ENCODE measurements at places on chromosomes 5 and 9. TPM values are rescaled to one million over a fixed set of nuclear protein-coding genes. Genes with fewer than 3 reads are reported as not detected.

Gene TAF11L10
- total RNA-seq = not detected

Gene RNF20
- 53.8 TPM for total RNA-seq

Gene DAB2IP
- not detected for total RNA-seq

Gene STK32A
- not detected for total RNA-seq

Gene POLE3
- 64.2 TPM for total RNA-seq

Gene ANKRD34B
- not detected for total RNA-seq

Gene NIPAL4
- total RNA-seq = 0.26 TPM

Gene C9orf85
- 8.5 TPM for total RNA-seq

Gene CCDC69
- total RNA-seq = 151 TPM

Gene HAVCR2
- 8.1 TPM for total RNA-seq

Gene TTC16
- total RNA-seq = 7.2 TPM

Gene CDO1
- not detected for total RNA-seq

Gene BTNL3
- not detected for total RNA-seq

Gene CARTPT
- total RNA-seq = not detected

Gene PARP8
- 149 TPM for total RNA-seq
